Keratinocyte (primary cell): ENCODE measurements at places on chromosomes 12 and 14. TPM values are rescaled to one million over a fixed set of nuclear protein-coding genes. Genes with fewer than 3 reads are reported as not detected.

The FSCB gene
- polyA plus RNA-seq, result not detected in 3 replicates

The RPS6KL1 gene
- 0.19 to 1.8 TPM (median 0.69 TPM) in 3 replicates for polyA plus RNA-seq

The NRL gene
- 0.29 to 0.72 TPM (median 0.39 TPM) in 3 replicates for polyA plus RNA-seq

The SLC7A8 gene
- 28.4 to 32.8 TPM (median 29.1 TPM) in 3 replicates for polyA plus RNA-seq

The RAD51AP1 gene
- 2.6 to 13.0 TPM (median 8.6 TPM) in 3 replicates for polyA plus RNA-seq

The TPPP2 gene
- not detected in 3 replicates for polyA plus RNA-seq

The LPAR5 gene
- polyA plus RNA-seq, result 6.7 to 11.7 TPM (median 8.3 TPM) in 3 replicates

The LRCOL1 gene
- not detected in 3 replicates for polyA plus RNA-seq

The NELL2 gene
- 0.23 to 0.58 TPM (median 0.40 TPM) in 3 replicates for polyA plus RNA-seq

The FAM90A1 gene
- 0.04 to 0.05 TPM in 2 of 3 replicates, not detected in the other for polyA plus RNA-seq

The HECTD4 gene
- polyA plus RNA-seq, result 5.2 to 7.5 TPM (median 7.3 TPM) in 3 replicates

The FGF6 gene
- polyA plus RNA-seq, result not detected in 3 replicates

The PTGER2 gene
- 0.05 to 0.31 TPM (median 0.28 TPM) in 3 replicates for polyA plus RNA-seq

The RTN1 gene
- polyA plus RNA-seq, result 0.05 to 0.06 TPM in 2 of 3 replicates, not detected in the other

The FICD gene
- polyA plus RNA-seq, result 0.31 to 0.70 TPM (median 0.47 TPM) in 3 replicates

The P2RX7 gene
- polyA plus RNA-seq, result 0.12 to 0.21 TPM (median 0.20 TPM) in 3 replicates

The PLBD1 gene
- polyA plus RNA-seq, result 3.6 to 13.4 TPM (median 7.2 TPM) in 3 replicates
